Cerebellum (tissue), 4 donors: ENCODE measurements at places on chromosomes 1 and 21. TPM values are rescaled to one million over a fixed set of nuclear protein-coding genes. Genes with fewer than 3 reads are reported as not detected.

GJA9 gene
- not detected for total RNA-seq

CYP4B1 gene
- total RNA-seq: 0.27 TPM

BTBD8 gene
- 97.8 TPM for total RNA-seq

CDCA8 gene
- 3.6 TPM for total RNA-seq

PTGFR gene
- 3.0 TPM for total RNA-seq

KRTAP19-3 gene
- total RNA-seq: not detected

PCP4 gene
- total RNA-seq: 23.8 TPM

ARHGEF2 gene
- 78.8 TPM for total RNA-seq

HMGN2 gene
- total RNA-seq: 304 TPM

S100A6 gene
- total RNA-seq: 21.5 TPM

PRDX6 gene
- total RNA-seq: 35.6 TPM

CYP4Z1 gene
- 1.4 TPM for total RNA-seq

NCAM2 gene
- 62.0 TPM for total RNA-seq

NBPF6 gene
- 0.18 TPM for total RNA-seq

CRYBG2 gene
- total RNA-seq: 1.7 TPM

ESPN gene
- total RNA-seq: 0.18 TPM

CYP4A11 gene
- 0.36 TPM for total RNA-seq

IFNLR1 gene
- total RNA-seq: 0.54 TPM

MYOG gene
- not detected for total RNA-seq

TCEA3 gene
- total RNA-seq: 4.7 TPM

CRP gene
- not detected for total RNA-seq

S100A3 gene
- total RNA-seq: not detected

CDKN2C gene
- 6.2 TPM for total RNA-seq
